NCI-H1930 (cell line): ENCODE measurements at places on chromosomes 6 and 20.

DNA sequence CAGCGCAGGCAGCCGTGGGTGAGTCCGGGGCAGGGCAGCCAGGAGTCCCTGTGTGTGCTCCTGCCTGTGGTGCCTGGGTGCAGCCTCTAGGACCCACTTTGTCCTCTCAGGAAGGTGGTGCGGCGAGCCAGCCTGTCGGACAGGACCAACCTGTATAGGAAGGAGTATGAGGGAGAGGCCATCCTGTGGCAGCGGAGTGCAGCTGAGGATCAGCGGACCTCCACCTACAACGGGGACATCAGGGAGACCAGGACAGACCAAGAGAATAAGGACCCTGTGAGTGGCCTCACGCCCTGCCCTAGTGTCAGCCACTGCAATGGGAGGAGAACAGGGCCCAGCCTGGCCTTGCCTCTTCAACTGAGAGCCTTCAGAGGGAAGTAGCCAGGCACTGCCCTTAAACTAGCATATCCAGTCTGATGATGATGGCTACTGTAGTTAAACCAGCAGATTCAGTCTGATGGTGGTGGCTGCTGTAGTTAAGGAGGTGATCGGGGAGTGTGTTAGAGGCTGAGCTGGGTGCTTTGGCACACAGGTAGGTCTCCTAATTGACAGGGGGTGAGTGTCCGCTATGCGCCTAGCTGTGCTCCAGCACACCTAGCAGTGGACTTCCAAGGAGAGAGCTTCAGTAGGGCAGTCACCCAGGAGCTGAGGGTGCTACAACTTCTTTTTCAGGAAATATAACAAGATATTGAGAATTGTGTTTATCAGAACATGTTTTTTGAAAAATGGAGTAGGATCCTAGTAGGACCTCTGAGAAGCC is 18.1 kb upstream of the FAM83D start:
- DNase-seq, result no peak

- no peak for DNase-seq
Observed at GRCh38 chr6:40899684-40900155, 139.3 kb downstream of the UNC5CL start.

- DNase-seq, result peak; percentile 18
Observed at GRCh38 chr20:63831993-63832686, 1.1 kb upstream of the ZBTB46 start.

GRCh38 chr6:45987856-45988255 is 27.8 kb downstream of the CLIC5 start:
- no peak for DNase-seq

DNA sequence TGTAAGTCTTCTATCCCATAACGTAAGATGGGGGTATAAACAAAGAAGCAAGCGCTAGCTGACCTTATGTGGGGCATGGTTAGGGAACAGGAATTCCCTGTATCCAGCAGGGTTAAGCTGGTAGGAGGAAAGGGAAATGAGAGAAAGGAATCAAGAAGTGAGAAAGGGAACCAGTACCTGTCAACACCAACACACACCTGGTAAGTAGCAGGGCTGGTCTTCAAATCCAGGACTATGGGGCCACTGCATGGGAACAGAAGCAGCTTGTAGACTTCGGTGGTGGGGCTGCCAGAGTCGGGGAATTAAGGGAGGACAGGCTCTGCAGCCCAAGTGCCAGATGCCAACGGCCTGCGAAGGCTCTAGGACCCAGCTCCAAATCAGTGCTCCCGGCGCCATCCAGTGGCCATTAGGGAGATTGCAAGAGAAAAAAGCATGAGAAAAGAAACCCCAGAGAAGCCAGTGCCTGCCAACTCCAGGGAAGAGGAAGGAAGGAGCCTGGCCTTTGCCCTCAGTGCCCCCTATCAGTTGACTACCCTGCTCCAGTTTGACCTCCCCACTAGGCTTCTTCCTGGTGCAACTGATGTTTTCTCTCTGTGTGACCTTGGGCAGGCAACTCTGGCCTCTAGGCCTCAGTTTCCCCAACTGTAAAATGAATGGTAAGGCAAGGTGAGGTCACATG is 15.8 kb upstream of the RBPJL start:
- peak; percentile 75 for DNase-seq

DNA sequence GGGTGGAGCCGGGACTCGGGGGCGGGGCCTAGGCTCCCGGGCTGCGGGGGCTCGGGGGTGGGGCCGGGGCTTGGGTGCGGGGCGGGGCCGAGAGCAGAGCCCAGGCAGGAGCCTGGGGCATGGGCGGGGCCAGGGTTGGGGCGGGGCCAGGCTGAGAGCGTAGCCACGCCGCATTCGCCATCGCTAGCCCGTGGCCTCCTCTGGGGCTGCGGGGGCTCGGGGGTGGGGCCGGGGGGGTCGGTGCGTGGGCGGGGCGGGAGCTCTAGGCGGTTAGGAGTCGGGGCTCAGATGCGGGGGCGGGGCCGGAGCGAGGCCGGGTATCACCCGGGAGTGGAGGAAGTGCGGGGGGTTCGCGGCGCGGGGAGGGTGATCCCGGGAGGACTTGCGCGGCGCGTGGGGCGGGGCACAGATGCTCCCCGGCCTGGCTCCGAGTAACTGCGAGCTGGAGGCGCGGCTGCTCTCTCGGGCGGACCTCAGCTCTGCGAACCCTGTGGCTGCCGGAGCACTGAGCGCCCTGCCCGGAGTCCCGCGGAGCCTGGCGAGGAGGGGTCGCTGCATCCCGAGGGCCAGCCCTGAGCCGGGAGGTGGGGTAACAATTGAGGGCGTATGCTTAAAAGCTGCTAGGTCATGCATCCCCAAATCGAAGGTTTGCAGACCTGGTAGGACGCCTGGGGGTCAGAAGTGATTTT is 434 bp upstream of the ECI2 start:
- DNase-seq, result peak; percentile 95

DNA sequence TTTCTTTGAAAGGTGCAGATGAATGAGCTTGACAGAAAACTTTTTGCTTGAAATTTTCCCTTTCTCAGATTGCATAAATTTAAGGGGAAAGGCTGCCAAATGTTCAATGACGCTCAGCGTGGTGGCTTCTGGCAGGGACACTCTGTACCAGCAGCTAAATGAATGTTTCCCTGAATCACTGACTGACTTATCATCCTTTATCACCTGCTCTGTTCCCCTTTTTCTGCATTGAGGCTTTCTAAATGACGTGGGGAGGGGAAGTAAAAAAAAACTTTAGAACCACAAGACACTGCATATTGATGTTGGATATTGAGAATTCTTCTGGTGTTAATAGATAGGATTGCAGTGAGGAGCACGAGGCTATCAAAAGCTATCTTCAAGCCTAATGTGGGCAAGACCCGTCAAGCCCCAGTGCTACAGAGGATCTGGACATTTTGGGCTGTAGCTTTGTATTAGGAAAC is 46.9 kb upstream of the ENPP5 start:
- no peak for DNase-seq

DNA sequence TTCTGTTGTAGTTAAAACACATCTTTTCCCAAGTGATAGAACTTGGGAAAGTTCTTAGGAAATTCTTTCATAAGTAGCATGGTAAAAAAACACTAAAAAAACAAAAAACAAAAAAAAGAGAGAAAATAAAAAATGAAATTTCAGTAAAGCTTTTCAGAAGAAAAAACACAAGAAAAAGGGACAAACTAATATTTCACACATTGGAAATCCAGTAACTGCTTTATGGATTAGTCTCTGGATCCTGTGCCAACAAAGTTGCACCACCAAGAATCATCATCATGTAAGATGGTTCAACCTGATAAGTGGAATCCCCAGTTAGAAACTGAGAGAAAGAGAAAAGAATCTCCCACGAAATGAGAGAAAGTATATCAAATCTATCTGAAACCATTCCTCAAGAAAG is 144.2 kb downstream of the GMDS start:
- no peak for DNase-seq

DNA sequence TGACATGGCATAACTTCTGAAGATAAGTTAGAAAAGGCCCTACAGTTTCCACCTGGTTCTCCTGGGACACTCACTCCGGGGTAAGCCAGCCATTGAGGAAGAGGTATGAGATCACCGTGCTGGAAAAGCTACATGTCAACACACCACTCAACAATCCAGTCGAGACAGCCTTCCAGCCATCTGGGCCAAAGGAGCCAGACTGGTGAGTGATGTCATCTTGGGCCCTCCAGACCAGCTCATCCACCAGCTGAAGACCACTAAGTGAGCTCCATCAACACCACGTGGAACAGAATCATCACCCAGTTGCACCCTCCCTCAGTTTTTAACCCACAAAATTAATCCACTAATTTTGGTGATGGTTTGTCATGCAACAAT is 32.3 kb upstream of the RSPO4 start:
- no peak for DNase-seq

GRCh38 chr6:151388997-151389617 is 2.3 kb downstream of the ZBTB2 start:
- DNase-seq, result no peak

DNA sequence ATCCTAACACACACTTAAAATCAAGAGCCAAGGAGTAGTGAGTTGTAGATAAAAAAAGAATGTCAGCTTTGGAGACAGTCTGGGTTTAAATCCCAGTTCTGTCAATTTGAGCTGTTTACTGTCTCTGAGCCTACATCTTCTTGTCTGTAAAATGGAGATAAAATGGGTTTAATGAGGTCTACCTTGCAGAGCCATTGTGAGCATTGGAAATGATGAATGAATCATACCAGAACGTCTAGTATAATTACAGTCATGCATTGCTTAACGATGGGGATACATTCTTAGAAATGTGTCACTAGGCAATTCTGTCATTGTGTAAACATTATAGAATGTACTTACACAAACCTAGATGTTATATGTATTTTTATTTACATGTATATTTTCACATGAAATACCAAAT is 17.6 kb upstream of the SGK2 start:
- no peak for DNase-seq

GRCh38 chr6:19979059-19979458 is 141.9 kb downstream of the ID4 start:
- DNase-seq, result no peak
